ENCODE measurements at places on chromosomes 4 and X.

DNA sequence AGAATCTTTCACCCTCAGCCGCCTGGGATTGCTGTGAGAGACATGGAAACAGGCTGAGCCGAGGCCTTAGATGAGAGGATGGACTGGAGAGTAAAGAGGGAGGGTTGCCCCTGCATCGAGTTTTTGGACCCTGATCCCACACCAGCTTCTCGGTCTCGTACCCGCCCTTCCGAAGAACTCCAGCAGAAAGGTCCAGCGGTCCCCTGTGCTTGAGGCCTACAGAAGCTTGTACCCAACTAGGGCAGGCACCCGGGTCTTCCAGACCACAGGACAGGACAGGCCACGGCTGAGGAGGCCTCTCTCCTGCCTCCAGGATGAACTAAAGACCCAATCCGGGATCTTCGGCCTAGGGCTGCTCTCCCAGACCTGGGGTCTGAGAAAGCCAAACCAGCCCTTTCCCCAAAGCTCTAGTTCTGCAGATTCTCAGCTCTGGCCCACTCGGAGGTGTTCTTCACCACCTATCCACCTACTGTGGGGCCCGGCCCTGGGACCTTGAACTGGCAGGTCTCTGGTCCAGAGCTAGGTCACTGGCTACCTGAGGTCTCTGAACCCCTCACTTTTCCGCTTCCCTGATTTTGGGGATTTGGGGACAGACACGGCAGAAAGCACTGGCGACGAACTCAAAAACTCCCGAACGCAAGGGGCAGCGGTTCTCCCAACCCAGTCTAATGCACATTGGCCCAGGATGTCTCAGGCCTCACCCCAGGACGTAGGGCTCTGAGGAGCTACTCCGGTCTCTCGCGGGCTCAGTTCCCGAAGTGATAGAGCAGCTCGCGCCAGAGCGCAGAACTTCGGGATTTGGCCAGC is 1.1 kb downstream of the NKX3-2 start:
- no peak for DNase-seq

GRCh38 chrX:20432048-20432447 is 165.3 kb upstream of the RPS6KA3 start:
- peak; percentile 42 for DNase-seq

- no peak for DNase-seq
Observed at GRCh38 chr4:28211676-28212470, 1351.2 kb downstream of the STIM2 start.

DNA sequence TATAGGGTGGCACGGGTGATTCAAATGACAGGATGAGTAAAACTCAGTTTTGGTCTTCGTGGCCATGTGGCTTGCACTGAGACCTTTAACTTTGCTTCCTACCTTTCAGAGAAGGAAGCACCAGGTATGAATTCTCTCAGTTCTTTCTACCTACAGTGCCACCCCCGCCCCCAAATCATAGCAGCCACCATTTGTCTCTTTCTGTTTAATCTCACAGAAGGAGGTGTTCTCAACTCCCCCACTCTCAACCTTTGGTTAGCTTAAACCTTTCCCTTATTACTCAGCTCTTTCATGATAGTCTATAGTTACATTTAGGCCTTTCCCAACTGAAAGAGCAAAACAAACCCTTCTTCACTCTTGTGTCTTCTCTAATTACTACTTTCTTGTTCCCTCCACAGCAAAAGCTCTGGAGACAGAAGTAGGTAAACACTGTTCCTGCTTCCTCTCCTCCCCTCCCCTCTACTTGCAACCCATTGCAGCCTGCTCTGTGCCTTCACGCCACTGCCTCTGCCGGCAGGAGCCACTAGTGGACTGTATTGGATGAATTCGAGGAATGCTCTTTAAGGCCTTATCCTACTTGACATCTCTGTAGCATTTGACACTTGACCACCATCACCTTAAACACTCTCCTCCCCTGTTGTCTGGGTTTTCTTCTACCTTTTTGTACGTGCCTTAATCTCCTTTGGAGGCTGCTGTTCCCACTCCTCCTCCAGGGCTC is 123.7 kb downstream of the AFF1 start:
- DNase-seq = peak; percentile 67

- DNase-seq = no peak
Observed at GRCh38 chrX:147077472-147077871, 262.9 kb upstream of the CXorf51A start.

DNA sequence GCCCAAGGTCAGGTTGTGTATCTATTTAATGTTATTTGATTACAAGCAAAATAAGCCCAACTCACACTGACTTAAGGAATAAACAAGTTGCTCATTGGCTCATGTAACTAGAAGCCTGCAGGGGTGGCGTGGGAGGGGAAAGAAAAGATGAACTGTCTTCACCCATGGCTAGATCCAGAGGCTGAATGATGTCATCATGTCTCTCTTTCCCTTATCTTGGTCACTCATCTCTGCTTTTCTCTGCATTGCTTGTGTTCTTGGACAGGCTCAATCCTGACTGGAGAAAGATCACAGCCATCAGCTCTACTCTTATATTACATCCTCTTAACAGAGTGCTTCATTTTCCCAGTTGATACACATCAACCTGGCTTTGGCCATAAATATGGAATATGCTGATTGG is 290.0 kb upstream of the DIAPH2 start:
- DNase-seq = no peak

DNA sequence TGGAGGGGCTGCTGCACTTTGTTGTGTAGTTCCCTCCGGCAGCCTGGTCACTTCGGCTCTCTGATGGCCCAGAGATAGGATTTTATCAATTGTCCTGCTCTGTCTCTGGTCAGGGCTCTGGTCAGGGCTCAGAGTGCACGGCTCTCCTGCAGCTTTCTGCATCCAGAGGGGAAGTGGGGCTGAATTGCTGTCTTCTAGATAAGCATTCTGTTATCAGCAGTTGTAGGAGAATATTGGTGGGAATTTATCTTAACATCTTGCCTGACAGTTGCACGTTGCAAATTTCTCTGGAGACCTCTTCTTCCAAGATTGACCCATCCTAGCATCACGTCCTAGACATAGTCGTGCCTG is 62.8 kb downstream of the FAM193A start:
- DNase-seq = no peak

- DNase-seq = peak; percentile 4
Observed at GRCh38 chr4:41413670-41414411, 124.1 kb upstream of the LIMCH1 start.

DNA sequence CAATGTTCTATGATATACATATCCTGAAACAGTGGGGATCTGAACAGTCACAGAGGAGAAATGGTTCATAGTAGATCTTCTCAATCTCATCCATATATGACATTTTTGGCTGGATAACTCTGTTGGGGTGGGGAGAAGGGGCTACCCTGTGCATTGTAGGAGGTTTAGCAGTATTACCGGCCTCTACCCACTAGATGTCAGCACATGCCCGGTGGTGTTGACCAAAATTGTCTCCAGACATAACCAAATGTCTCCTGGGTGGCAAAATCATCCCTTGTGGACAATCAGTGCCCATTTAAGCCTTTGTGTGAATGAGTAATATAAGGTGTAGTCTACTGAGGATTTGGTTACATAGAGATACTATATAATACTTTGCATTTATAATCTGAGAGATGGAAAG is 89.9 kb downstream of the PLS3 start:
- DNase-seq = peak; percentile 27

DNA sequence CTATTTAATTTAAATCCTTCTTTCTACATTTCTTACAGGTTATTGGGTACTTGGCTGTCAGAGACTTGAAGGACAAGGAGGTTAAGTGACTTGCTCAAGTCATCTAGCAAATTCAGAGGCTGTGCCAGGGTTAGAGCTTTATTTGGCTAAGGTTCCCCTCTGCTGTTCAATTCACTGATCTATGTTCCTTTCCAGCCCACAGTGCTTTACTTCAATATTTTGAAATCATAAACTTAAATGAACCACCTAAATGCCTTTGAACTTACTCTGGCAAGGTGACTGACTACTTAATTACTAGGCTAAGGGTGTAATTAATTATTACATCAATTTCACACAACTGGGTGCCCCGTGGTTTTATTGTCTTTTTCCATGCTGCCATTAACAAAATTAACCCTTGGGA is 288.7 kb downstream of the CAMK2D start:
- DNase-seq = no peak

GRCh38 chr4:61318431-61318830 is 118.3 kb downstream of the ADGRL3 start:
- no peak for DNase-seq

GRCh38 chr4:13998850-13999445 is 371.4 kb upstream of the BOD1L1 start:
- DNase-seq = no peak

DNA sequence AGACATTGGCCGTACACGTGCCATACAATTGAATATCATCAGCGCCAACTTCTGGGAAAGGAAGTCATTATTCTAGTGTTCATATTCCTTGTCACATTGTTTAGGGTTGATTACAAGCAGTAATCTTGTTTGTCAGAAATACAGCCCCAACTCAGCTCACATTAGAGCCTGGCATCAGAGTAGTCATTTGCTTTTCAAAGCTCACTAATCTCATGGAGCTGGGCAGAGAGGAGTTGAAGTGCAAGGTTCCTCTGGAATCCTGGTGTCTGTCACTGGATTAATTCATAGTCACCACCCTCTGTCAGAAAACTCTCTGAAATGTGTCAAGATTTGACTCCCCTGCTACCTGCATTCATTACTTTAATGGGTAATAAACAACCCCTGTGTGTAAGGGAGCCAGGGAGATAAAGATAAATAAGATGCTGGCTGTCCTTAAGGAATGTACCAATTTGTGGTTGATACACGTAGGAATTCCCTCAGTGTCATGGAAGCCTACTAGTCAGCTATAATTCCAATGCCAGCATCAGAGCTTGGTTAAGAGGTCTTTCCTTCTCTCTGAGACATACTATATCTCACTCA is 43.7 kb upstream of the S100G start:
- no peak for DNase-seq

GRCh38 chrX:40152741-40153344 is 55.1 kb upstream of the BCOR start:
- DNase-seq = no peak

DNA sequence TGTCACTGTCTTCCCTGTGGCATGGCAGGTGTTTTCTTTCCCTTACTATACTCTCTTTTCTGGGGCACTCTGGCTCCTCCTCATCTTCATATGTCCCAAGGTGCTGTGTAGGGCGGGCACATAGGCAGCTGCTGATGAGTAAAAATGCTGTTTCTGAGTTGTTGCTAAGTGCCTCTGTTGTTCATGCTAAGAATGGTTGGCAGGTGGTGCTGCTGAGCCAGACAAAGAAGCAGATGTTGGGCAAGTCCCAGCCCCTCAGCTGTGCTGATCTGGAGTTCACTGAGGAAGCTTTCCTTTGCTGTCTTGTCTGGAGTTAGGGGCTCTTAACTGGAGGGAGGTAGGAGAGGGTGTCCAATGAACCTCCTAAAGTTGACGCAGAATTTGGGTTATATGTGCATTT is 40.6 kb downstream of the HADH start:
- peak; percentile 42 for DNase-seq

DNA sequence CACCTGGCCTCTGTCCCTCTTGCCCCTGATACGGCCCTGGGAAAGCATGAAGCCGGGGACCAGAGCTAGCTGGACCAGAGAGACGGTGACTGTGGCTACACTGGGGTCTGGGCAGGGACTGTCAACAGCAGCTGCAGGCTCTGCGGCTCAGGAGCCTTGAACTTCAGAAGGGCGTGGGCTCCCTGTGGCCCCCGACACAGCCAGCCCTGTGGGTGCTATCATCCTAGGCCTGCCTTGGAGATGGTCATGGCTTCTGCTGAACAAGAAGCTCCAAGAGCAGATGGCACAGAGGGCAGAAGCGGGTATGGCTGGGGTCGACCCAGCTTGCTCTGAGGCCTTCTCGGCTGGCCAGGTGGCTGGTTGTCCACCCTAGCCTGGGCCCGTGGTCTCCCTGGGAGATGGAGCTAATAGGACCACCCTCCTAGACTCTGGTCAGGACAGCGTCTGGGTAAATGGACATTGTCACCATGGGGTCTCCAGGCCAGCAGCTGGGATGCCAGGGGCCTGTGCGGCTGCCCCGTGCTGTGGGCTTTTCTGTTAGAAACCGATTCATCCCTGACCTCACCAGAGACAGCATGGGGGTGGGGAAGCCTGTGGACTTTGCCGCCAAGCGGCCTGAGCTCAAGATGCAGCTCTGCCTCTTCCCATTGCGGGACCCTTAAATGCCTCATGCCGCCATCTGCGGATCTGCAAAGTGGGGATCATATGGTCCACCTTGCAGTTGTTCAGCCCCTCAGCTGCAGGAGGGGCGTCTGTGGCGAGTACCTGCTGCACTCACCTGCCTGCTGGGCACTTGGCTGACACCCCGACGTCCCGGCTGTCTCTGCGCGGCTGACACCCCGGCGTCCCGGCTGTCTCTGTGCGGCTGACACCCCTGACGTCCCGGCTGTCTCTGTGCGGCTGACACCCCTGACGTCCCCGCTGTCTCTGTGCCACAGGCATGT is 21.1 kb downstream of the CPZ start:
- no peak for DNase-seq

GRCh38 chr4:53656421-53656981 is 65.2 kb upstream of the LNX1 start:
- no peak for DNase-seq

- DNase-seq = peak; percentile 79
Observed at GRCh38 chr4:23889814-23890341, at the start of gene PPARGC1A. TSS of gene PPARGC1A (minus strand) at chr4:23890047. CDS start at chr4:23889957, 90 bp downstream.

DNA sequence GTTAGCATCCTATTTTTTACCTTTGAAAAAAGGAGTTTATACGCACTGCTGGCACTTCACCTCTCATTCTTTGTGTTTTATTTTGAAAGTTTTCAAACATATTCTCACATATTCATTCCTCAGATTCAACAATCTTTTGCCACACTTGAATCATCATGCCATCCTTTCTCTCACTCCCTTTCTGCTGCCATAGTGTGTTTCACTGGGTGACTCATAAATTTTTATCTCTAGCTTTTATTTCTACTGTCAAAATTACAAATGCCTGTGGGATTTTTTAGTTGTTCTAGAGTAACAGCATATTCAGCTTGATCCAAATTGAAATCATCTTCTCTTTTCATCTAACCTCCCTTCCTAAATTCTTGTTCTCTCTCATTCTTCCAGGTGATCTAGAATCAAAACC is 28.0 kb downstream of the MFSD8 start:
- DNase-seq = no peak

- DNase-seq = no peak
Observed at GRCh38 chrX:97984641-97985040, 1100.9 kb downstream of the RPA4 start.

DNA sequence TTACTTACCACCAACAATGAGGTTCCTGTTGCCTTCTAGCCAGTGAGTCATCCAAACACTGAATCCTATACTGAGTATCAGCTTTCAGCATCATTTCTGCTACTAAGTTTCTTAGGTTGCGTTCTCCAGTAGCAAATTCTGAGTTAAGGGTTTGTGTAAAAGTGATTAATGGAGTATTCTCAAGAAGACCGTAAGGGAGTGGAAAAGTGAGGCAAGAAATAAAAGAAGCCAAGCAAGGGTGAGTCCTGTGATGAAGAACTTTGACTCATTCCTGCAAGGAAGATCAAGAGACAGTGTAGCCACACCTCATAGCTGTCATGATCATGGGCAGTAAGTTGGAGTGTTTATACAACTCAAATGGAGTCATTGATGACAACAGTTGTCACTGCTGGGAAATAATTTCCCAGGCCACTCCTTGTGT is 446.2 kb downstream of the RAPGEF2 start:
- DNase-seq = no peak
